ENCODE measurements at places on chromosomes 12 and 14. TPM values are rescaled to one million over a fixed set of nuclear protein-coding genes. Genes with fewer than 3 reads are reported as not detected.

Gene C14orf119
- polyA plus RNA-seq, result 6.6 TPM

- no peak for DNase-seq
Observed at GRCh38 chr14:76326918-76327689, 48.8 kb upstream of the ESRRB start.

DNA sequence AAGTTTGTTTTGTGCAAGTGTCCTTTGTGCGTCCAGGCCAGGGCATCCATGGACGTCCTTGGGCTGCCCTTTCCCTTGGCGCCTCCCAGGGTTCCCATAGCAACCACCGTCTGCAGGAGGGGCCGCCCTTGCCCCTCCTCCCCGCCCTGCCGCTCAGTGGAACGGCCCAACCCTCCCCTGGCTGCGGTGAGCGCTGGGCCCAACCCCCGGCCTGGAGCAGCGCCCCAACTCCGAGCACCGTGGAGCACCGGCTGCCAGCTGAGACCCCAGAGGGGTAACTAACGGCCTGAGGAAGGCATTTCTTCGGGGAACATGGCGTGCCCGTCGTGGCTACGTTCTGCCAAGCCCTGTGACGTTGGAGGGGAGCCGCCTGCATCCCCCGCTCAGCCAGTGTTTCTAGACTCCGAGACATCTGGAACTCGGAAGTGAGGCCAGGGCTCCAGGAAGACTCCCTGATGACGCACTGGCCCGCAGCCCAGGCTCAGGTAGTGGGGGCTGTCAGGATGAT is 5.3 kb upstream of the ACACB start:
- DNase-seq, result peak; percentile 61

- DNase-seq, result no peak
Observed at GRCh38 chr14:61468063-61468825, 146.9 kb downstream of the PRKCH start.

Gene AKAP3
- polyA plus RNA-seq, result 1.2 TPM

Gene NOS1
- not detected for polyA plus RNA-seq

- no peak for DNase-seq
Observed at GRCh38 chr14:95123891-95124579, 33.3 kb downstream of the DICER1 start.

Gene CLEC14A
- not detected for polyA plus RNA-seq

DNA sequence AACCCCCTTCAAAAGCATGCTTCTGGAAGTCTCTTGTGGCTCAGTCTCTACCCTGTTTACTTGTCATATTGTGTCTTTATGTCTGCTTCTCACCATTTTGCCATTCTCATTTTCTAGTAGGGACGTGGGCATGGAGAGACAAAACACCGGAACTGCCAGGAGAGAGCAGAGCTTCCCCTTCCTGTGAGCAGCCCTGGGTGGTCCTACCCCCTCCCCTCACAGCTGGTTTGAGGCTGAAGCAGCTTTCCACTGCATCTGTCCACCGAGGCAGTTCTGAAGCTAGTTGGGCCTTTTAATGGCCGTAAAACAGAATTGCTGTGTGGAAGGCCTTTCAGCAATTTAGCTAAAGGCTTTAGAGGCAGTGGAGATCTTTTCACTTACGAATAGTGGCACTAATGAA is 77.0 kb downstream of the PELI2 start:
- peak; percentile 13 for DNase-seq

Gene PCED1B
- 26.2 TPM for polyA plus RNA-seq

DNA sequence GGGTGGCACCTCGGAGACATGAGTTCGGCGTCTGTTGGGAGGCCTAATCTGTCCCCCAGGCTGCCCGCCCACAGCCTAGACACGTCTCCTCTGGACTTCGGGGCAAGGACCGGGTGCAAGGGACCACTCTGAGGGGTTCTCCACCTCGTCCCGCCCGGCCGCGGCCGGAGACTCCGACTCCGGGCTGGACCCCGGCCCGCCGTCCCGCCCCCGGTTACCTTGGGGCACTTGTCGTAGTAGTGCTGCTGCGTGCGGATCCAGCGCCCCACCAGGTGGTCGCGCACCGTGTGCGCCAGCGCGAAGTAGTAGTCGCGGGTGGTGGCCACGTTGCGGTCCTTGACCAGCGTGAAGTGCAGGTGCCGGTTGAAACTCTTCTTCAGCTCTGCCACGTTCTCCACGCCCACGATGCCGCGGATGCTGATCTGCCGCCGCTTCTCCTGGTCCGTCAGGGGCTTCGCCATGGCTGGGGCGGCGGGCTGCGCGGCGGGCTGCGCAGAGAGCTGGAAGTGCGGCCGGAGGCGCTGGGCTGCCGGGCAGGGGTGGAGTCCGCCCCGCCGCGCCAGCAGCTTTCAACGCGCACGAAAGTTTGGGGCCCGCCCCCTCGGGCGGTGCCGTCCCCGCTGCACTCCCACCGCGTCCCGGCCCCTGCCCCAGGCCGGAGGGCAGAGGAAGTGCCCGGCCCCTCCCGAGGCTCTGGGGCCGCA is at the start of gene PYGL:
Gene PYGL (minus strand): TSS at position 541 of the 704 bp plus-strand sequence. CDS start 80 bp downstream, at position 461.
- peak; percentile 51 for DNase-seq

Gene ANKS1B
- polyA plus RNA-seq, result not detected

Gene RIMKLB
- 35.8 TPM for polyA plus RNA-seq

DNA sequence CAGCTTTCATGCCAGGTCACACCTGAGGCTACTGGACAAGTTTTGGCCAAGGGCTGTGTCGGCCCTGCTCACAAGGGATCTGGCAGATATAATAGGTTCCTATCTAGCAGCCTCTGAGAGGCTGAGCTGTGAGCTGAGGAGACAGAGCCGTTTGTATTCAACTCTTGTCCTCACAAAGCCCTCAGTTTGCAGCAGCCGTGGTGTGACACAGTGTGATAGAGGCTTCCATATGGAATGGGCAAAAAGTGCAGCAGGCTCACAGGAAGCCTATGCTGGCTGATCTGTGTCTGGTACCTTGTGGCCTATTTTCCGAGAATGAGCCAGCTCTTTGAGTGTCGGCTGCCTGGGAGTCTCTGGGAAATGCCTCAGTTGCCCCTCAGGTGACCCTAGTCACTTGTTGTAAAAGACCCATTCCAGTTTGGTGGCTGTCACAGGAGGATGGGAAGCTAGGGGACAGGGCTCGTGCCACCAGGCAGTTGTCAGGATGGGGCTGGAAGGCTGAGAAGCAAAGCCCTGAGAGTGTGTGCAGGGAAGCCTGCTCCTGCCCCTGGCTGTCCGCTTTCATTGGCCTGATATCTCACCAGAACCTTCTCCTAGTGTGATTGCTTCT is 16.1 kb downstream of the VRTN start:
- no peak for DNase-seq

- no peak for DNase-seq
Observed at GRCh38 chr12:25764892-25765291, 193.6 kb upstream of the RASSF8 start.

GRCh38 chr12:88367231-88367630 is 213.0 kb downstream of the KITLG start:
- no peak for DNase-seq

DNA sequence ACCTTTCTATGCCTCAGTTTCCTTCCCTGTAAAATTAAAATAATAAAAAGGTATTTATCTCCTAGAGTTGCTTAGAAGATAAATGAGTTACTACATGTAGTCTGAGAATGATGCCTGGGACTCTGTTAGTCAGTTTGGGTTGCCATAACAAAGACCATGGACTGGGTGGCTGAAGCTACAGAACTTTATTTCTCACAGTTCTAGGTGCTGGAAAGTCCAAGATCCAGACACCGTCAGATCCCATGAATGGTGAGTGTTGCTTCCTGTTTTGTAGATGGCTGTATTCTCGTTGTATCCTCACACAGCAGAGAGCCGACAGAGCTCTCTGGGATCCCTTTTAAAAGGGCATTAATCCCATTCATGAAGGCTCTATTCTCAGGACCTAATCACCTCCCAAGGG is 64.0 kb upstream of the LTA4H start:
- no peak for DNase-seq

DNA sequence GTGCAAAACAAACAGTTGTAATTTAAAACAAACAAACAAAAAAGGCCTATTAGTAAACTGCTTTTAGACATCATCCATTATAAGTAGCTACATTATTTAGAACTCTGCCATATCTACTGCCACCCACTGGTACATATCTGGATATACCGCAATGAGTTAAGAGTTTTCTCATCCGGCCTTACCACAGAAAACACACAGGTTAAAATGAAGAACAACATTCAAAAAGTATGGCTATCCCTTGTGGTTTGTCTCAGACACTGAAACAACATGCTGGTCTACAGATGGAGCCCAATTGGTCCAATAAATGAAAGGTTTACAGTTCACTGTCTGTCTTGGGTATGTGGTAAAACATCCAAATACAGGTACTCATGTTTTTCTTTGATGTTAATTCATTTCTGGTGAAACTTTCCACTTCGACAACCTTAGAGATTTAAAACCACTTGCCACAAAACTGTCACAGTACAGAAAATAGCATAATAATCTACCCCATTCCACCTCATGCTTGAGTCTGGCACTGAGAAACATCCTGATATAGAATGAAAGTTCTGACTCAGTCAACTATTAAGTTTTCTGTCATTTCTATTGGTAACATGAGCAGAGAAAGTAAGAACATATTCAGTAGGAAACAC is 354.3 kb downstream of the CEP128 start:
- DNase-seq, result no peak

Gene KRT78
- not detected for polyA plus RNA-seq

- no peak for DNase-seq
Observed at GRCh38 chr14:34129927-34130552, 179.2 kb upstream of the EGLN3 start.

DNA sequence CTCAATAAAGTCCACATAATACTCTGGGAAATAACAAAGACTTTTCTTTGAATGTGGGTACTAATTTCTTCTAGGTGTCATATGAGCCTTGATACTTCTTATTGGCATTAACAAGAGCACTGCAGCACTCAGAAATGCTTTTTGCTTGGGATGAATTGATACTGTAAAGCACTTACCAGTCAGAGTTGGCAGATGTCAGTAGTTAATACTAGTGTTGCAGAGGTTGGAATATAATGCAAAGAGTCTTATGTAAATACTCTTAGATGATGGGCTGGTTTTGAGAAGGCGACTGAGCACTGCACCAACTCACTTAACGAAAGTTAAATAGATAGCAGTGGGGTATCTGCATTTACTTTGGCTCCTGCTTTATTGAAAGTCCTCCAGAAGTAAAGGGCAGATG is 25.6 kb upstream of the MBIP start:
- no peak for DNase-seq

DNA sequence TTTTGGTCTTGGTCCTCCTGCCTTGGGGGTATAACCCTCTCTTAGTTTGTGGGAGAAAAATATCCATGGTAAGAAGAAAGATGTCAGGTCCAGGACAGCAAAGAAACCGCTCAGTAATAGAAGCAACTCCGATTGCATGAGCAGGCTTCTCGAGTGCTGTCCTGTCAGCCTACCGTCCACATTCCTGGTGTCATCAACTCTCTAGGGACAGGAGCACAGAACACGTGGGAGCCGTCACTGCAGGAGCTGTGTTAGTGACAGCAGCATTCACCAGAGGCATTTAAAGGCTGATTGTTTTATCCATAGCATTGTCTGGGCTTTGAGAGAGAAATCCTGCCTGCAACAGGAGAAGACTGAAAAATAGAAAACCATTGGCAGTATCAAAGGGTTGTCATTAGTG is 244.2 kb downstream of the CACNA1C start:
- DNase-seq, result no peak

Gene XRCC3
- 19.7 TPM for polyA plus RNA-seq

- DNase-seq, result peak; percentile 41
Observed at GRCh38 chr14:100076133-100076532, 10.9 kb downstream of the EVL start.

Gene TOMM20L
- not detected for polyA plus RNA-seq

- DNase-seq, result no peak
Observed at GRCh38 chr12:29945904-29946303, 162.2 kb upstream of the TMTC1 start.

Gene BMAL2
- polyA plus RNA-seq, result 0.33 TPM

Gene CLEC2A
- polyA plus RNA-seq, result not detected

- no peak for DNase-seq
Observed at GRCh38 chr12:49651855-49652254, 28.5 kb downstream of the PRPF40B start.

- DNase-seq, result no peak
Observed at GRCh38 chr12:80781313-80781712, 64.6 kb downstream of the MYF5 start.

Gene DNAJC22
- not detected for polyA plus RNA-seq

- no peak for DNase-seq
Observed at GRCh38 chr12:64800640-64801039, 23.8 kb upstream of the TBC1D30 start.

DNA sequence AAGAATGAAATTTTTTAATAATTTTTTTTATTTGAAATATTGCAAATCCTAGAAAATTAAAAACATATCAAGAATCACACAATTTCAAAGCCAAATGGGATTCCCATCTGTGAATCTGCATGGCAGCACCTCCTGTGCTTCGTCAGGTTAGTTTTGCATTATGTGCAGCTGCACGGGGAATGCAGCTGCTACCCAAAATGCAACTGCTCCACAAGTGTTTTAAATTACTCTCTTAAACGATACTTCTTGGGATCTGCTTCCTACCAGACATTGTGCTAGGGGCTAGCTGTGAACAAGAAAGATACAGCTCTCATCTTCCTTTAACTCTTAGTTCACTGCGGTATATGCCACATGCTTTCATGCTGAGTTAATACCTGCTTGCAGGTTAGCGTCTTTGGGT is 154.2 kb downstream of the CRADD start:
- no peak for DNase-seq

GRCh38 chr14:97393244-97393643 is 596.1 kb downstream of the VRK1 start:
- no peak for DNase-seq

GRCh38 chr12:116037941-116038837 is 239.3 kb downstream of the MED13L start:
- DNase-seq, result no peak

- DNase-seq, result peak; percentile 76
Observed at GRCh38 chr12:53097564-53098353, at the start of gene IGFBP6. Gene IGFBP6, plus strand, starts transcription at chr12:53097667. Its CDS starts 51 bp downstream, at chr12:53097718.

DNA sequence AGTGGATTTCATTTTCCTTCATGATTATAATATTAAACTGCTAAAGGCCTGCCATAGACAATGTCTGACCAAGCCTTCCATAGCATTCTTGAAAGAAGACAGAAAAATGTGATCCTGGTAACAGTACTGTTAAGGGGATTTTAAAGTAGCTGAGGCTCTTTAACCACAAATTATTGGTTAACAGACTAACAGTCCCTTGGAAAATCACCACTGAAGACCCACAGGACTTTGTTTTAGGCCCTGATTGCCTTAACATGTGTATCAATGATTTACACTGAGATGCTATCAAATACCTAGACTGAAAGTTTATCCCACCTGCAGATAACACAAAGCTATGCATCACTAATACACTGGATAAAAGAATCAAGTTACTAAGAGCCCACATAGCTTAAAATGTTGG is 6.0 kb downstream of the KRT79 start:
- no peak for DNase-seq

Measured in B cell (primary cell).